ENCODE measurements at places on chromosomes 13 and 19.
A peak's percentile ranks its signal among the peaks of the same experiment; 100 is the strongest.

GRCh38 chr13:44120043-44120442 is 240.3 kb downstream of the LACC1 start:
- DNase-seq = no peak

GRCh38 chr19:49468199-49468598 is 5.8 kb upstream of the FLT3LG start:
- no peak for DNase-seq

DNA sequence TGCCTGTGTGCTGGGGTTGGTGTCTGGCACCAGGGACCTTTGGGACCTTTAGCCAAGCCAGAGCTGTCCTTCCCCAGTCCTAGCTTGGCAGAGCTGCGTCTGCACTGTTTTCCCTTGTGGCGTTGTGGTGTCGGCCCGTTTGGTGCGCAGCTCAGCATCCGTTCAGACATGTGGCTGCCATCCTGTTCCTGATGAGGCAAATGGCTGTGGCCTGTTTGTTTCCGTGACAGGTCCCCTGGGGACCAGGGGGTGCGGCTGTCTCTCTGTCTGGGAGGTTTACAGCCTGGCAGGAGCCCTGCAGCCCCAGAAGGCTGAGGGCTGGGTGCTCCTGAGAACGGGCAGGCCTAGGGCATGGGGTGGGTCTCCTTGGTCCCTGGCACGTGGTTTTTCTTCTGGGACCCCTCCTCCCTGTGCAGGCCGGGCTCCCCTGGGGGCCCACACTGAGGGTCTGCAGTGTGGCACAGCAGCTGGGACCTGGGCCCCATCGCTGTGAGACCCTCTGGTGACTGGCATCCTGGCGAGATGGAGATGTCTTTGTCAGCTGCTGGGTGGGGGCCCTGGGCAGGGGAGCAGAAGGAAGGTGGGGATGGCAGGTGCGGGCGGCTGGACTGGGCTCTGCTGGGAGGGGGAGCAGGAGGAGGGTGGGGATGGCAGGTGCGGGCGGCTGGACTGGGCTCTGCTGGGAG is 4.0 kb downstream of the SPPL2B start:
- DNase-seq = no peak

- DNase-seq = no peak
Measured at GRCh38 chr13:36339600-36340155, 6.5 kb downstream of the SPART start.

- DNase-seq = no peak
Measured at GRCh38 chr19:54343868-54344267, 4.9 kb upstream of the LILRA4 start.

GRCh38 chr19:18700501-18701249 is 17.2 kb downstream of the CRTC1 start:
- peak; percentile 37 for DNase-seq

- DNase-seq = peak; percentile 88
Measured at GRCh38 chr13:44300895-44301638, 72.6 kb upstream of the SERP2 start.

DNA sequence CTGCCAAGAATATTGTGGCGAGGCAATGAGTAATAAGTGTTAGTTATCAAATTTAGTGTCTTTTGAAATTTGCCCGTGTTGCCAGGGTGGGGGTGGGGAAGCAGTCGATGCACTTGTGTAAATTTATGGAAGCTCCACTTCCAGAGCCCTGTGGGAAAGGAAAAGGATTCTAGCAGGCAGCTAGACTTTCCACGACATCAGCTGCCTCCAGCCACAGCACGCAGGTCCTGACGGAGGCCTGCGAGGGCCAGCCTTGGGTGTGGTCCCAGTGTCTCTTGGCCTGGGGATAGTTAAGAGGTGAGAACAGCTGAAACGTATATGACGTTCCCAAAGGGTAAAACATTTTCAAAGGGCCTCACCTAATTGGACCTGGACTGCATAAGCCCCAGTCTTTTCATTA is 433.0 kb downstream of the TSHZ3 start:
- no peak for DNase-seq

GRCh38 chr13:93420887-93421286 is 194.3 kb downstream of the GPC6 start:
- DNase-seq = no peak

DNA sequence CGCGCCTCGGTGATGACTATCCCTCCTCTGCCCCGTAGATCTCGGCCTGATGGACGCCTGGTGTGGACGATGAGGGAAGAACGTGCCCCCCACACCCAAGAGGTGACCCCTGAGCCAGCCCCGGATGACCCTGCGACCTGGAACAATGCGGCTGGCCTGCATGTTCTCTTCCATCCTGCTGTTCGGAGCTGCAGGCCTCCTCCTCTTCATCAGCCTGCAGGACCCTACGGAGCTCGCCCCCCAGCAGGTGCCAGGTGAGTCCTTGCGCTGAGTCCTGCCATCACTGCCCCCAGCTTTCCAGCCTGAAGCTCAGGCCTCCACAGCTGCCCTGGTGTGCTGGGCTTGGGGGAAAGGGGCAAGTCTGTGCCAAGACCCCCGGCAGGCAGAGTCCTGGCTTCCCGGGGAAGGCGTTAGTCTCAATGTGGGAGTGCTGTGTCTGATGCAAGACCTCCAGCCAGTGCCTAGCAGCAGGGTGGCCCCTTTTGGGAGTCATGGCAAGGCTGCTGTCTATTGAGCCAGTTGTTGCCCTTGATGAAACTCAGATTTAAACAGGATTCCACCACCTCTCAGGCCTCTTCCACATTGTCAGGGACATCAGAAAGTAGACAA is 67.5 kb downstream of the CHST8 start:
- DNase-seq = no peak

GRCh38 chr13:28355046-28355821 is 139.7 kb downstream of the FLT1 start:
- DNase-seq = no peak

- peak; percentile 99 for DNase-seq
Measured at GRCh38 chr13:44237276-44237767, 136.3 kb upstream of the SERP2 start.

GRCh38 chr19:46080561-46080960 is 39.8 kb upstream of the IGFL4 start:
- DNase-seq = peak; percentile 89

- DNase-seq = no peak
Measured at GRCh38 chr13:64417581-64417980, 2812.6 kb downstream of the PCDH9 start.

DNA sequence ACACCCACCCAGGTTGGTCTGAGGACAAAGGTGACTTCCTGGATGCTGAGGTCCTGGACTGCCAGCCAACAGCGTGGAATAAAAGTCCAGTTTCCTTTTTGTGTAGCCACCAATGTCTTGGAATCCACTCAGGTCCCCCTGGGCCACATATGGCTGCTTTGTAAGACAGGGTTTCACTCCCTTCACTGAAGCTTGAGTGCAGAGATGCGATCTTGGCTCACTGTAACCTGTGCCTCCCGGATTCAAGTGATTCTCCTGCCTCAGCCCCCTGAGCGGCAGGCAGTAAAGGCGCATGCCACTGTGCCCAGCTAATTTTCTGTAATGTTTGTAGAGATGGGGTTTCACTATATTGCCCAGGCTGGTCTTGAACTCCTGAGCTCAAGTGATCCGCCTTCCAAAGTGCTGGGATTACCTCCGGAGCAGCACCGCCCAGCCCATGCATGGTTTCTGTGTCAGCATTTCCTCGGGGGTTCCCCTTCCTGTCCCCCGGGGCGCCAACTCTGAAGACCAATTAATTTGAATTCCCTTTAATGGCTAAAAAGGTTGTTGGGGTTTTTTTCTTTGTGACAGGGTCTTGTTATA is 17.5 kb downstream of the KANK2 start:
- DNase-seq = no peak

DNA sequence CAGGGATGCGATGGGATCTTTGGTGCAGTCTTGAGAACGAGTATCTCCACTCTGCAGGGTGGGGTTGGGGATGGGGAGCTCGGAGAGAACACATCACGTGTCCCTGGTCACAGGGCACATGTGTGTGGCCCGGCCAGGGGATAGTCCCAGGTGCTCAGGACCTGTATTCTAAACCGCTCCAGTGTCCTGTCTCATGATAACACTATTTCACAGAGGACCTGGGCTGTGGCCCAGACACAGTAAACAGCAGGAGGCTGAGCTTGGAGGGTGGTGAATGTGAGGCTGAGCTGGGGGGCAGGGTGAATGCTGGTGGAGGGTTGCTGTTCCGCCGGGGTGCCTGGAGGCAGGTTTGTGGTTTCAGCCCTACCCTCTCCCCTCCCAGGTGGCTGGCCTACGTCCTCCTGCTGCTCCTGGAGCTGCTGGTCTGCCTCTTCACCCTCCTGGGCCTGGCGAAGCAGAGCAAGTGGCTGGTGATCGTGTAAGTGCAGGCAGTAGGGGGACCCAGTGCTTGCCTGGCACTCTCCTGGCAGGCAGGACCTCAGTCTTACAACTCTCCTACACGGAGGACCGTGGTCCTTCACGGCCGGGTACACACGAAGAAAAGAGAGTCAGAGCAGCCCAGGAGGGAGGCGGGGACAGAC is 11.1 kb downstream of the TTYH1 start:
- no peak for DNase-seq

DNA sequence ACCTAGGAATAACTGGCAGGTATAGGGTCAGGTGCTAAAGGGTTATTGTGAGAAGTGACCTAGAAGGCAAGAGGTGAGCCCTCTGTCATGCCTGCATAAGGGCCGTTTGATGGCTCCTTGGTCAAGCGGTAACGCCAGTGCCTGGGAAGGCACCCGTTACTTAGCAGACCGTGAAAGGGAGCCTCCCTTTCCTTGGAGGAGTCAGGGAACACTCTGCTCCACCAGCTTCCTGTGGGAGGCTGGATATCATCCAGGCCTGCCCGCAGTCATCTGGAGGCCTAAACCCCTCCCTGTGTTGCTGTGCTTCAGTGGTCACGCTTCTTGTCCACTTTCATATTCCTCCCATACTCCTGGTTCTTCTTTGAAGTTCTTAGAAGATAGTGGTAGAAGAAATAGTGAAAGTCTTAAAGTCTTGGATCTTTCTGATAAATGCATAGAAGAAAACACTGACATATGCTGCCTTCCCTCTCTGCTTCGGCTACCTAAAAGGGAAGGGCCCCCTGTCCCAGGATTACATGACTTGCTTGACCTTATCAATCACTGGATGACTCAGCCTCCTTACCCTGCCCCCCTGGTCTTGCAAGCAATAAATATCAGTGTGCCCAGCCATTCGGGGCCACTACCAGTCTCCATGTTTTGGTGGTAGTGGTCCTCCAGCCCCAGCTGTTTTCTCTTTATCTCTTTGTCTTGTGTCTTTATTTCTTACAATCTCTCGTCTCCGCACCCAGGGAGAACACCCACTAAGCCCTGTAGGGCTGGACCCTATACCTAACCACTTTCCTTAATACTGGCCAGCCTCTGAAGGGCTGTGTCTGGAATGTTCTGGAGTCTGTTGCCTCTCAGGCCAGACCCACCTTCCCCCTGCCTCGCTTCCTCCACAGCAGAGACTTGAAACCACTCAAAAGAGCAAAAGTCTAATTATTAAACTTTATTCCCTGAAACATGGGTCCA is 16.1 kb upstream of the ABCC4 start:
- DNase-seq = peak; percentile 86

DNA sequence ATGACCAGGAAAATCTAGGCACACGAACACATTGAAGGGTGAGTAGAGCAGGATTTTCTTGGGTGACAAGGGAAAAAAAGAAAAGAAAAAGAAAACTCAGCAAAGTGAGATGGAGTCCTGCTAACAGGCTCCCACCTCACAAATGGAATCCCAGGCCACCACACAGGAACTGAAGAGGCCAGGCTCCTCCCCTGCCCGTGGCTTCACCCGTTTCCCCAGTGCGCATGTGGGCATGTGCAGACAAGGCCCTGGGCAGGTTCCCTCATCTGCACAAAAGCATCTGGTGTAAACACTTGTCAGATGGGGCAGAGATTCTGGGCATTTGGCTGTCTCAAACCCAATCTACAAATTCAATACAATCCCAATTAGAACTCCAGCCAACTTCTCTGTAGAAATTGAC is 24.5 kb downstream of the CFAP97D2 start:
- DNase-seq = no peak

- no peak for DNase-seq
Measured at GRCh38 chr13:38303816-38304320, 45.8 kb upstream of the UFM1 start.

DNA sequence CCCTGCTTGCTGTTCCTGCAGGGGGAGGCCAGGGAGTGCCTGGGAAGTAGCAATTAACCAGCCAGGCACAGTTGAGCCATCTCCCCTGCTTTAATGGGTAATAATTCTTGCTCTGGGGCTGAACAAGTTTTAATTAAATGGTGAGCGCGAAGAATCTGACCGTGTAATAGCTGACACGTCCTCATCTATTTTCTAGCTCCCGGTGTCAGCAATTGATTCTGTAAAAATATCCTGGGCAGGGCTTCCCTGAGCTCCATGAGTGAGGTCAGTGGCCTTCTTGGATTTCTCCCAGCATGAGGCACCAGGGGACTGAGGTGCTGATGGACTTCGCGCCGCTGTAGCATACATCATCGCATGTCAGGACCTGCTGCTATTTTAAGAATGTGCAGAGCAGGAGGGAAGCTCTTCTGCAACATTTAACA is 26.9 kb downstream of the SIPA1L3 start:
- DNase-seq = peak; percentile 67

- DNase-seq = peak; percentile 91
Measured at GRCh38 chr13:110116072-110116487, 190.9 kb downstream of the COL4A1 start.

GRCh38 chr13:40161931-40162330 is 504.5 kb downstream of the FOXO1 start:
- no peak for DNase-seq

- DNase-seq = no peak
Measured at GRCh38 chr19:29268721-29269393, 55.9 kb upstream of the UQCRFS1 start.

GRCh38 chr13:98976941-98977340 is 923 bp downstream of the DOCK9 start:
- DNase-seq = peak; percentile 45

DNA sequence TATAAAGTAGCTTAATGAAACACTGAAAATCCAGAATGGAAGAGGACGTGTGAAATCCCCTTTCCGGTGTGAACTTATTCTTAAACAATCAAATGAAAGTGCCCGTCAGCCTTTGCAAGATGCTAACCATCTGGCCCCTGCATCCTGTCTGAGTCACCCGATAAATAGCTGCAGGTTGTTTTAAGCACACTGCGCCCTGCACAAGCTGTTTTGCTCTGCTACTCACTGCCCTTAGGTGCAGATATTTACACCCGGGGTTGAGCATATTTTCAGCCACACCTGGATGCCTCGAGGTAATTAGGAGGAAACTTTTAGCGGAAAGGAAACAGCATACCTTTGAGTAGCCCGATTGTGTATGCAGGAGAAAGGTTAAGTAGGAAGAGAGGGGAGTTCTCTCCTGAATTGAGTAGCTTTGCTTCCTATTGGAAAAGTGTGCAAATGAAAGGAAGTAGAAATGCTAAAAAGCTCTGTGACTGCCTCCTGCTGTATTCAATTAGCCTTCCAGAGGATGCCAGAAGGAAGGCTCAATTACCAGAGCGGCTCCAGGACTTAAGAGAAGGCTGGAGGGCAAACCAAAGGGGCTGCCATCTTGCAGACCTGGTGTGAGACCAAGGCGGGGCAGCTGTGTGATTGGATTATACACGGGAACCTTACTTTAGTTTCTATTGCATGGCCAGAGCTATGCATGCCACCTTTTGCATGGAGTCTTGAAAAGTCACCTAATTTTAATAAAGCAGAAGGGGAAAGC is 42.5 kb downstream of the IRS2 start:
- DNase-seq = peak; percentile 78

GRCh38 chr19:35894342-35894741 is 6.0 kb downstream of the NFKBID start:
- no peak for DNase-seq

Data from fibroblast of pulmonary artery (primary cell).